Lung (tissue), 17 donors: ENCODE measurements at places on chromosomes 7 and 10. TPM values are rescaled to one million over a fixed set of nuclear protein-coding genes. Genes with fewer than 3 reads are reported as not detected.

Gene ZNF438
- 7.8 TPM for total RNA-seq

Gene GIMAP5
- 24.8 TPM for total RNA-seq

Gene CALCR
- 0.20 TPM for total RNA-seq

Gene PNLIPRP2
- total RNA-seq, result 1.0 TPM

Gene AGR3
- total RNA-seq, result 136 TPM

Gene HYAL4
- 0.74 TPM for total RNA-seq

Gene PALD1
- total RNA-seq, result 19.7 TPM

Gene LIPM
- not detected for total RNA-seq

Gene TMEM168
- total RNA-seq, result 27.0 TPM
